HL-60 (cell line): ENCODE measurements at places on chromosomes 6 and 20.

DNA sequence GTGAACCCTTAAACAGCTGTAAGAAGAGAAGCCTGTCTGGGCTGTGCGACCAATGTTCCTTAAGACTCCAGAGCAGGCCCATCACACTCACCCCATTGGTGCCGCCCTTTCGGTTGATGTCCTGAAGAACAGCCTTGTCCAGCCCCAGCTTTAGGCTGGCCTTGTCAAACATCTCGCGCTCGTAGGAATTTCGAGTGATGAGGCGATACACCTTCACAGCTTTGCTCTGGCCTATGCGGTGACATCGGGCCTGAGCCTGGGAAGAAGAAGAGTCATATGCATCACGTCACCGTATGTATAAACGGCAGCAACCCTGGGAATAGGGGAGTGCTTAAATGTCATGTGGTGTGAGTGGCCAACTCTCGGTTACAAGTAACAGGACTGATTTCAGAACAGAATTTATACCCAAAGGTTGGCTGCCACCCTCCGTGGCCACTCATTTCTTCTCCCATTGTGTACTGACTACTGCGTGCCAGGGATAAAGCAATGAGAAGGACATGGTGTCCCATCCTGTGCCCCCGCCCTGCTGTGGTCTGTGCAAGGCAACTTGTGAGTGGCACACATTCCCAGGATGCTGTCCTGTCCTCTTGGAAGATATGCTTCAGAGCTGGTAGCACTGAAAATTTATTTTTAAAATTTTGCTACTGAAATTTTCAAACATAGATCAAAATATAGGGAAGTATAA lies 90.7 kb upstream of the EMILIN3 start:
- DNase-seq, result no peak

DNA sequence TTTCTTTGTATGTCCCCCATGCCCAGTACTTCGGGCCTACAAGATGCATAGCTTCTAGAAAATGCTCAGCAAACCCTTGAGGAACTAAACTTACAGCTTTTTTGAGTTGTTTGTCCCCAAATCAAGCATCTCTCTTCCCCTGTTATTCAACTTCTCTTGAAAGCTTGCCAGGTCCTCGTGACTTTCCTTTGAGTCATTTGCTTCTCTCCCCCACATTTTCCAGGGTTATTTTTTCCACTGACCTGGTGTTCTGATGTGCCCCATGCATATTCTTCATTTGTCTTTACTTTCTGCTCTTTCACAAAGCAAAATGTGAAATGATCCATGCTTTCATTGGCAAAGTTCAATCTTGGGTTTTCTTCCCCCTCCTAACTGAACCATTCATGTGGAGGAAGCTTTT lies 204.8 kb downstream of the TFAP2A start:
- no peak for DNase-seq

- DNase-seq, result no peak
Measured at GRCh38 chr6:38138374-38138773, 318.8 kb downstream of the ZFAND3 start.

GRCh38 chr20:41133709-41134361 lies 3.5 kb upstream of the PLCG1 start:
- DNase-seq, result no peak

- DNase-seq, result peak; percentile 90
Measured at GRCh38 chr6:141874930-141875602, 257.7 kb upstream of the GJE1 start.

DNA sequence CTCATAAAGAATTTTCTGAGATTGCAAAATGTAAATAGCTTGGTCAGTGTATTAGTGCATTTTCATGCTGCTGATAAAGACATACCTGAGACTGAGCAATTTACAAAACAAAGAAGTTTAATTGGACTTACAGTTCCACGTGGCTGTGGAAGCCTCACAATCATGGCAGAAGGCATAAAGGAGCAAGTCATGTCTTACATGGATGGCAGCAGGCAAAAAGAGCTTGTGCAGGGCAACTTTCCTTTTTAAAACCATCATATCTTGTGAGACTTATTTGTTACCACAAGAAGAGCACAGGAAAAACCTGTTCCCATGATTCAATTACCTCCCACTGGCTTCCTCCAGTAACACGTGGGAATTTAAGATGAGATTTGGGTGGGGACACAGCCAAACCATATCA lies 112.7 kb upstream of the HDDC2 start:
- no peak for DNase-seq

- DNase-seq, result no peak
Measured at GRCh38 chr6:162854228-162854627, 126.5 kb downstream of the PACRG start.

DNA sequence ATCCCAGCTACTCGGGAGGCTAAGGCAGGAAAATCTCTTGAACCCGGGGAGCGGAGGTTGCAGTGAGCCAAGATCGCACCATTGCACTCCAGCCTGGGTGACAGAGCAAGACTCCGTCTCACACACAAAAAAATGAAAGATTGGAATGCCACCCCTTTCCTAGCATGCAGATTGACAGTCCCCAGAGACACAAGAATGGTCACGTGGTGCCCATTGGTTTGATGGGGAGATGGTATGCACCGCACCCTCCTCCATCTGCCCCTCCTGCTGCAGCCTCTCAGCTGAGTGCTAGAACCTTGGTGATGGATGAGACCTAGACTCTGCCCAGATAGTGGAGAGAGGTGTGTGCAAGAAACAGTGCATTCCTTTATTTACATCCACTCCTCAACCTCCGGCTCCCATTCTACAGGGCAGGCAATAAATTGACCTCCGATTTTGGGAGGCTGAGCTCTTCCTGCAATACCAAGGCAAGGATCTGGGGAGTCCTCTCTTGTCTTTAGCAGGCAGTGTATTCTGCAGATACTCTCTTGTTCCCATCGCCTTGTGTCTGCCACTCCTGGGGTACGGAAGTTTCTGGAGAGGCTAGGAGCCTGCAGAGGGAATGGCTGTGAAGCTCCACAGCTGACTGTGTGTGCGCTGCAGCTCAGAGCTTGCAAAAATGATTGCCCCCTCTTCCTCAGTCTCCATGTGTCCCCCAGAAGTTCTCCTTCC lies 1.1 kb upstream of the RNF24 start:
- DNase-seq, result no peak

GRCh38 chr20:50821257-50821921 lies 26.5 kb downstream of the BCAS4 start:
- no peak for DNase-seq

- DNase-seq, result no peak
Measured at GRCh38 chr20:45485388-45485787, 15.8 kb downstream of the WFDC2 start.

- DNase-seq, result peak; percentile 64
Measured at GRCh38 chr6:37314487-37315156, 39.2 kb upstream of the RNF8 start.

GRCh38 chr6:20483887-20484497 lies 50.3 kb upstream of the CDKAL1 start:
- peak; percentile 73 for DNase-seq

GRCh38 chr20:52200870-52201269 lies 9.3 kb upstream of the ZFP64 start:
- DNase-seq, result no peak

DNA sequence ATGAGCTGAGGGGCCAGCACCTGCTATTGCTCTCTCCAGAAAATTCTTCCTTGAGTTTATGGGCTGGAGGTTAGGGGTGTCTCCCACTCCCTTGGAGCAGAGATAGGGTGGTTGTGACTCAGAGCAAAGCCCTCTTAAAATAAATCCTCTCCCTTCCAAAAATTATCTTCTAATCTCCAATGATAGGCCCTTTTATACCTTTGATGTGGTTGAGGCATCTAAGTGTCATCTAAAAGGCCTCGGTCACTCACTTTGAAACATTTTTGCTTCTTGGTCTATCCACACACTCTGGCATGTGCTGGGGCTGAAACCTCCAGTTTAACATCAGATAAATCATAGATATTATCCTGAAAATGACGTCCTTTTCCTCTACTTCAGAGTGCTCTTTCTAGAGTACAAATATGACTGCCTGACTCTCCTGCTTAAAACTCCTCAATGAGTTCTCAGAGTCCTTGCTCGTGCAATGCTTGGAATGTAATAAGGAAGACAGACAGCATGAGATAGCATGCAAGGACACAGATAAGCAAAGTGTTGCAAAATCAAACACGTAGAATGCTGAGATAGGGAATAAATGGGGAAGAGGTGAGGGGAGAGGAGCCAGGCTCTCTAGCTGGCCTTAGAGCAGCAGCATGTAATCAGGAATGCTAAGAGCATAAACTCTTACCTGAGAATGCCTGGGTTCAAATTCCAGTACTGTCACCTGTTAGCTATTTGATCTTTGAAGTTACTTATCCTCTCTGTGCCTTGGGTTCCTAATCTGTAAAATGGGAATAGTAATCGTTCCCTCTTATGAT lies 374.1 kb upstream of the CITED2 start:
- DNase-seq, result no peak
